ENCODE measurements at places on chromosomes 2 and 18.

GRCh38 chr18:58310517-58310916 is 266.5 kb downstream of the NEDD4L start:
- DNase-seq = no peak

DNA sequence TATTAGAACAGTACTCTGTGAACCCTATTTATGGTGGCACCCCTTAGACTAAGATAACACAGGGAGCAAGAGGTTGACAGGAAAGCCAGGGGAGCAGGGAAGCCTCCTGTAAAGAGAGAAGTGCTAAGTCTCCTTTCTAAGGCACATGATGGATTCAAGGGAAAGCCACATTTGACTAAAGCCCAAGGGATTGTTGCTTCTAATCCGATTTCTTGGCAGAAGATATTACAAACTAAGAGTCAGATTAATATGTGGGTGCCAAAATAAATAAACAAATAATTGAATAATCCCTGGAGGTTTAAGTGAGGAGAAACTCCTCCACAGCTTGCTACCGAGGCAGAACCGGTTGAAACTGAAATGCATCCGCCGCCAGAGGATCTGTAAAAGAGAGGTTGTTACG is 333.2 kb downstream of the SOX11 start:
- DNase-seq = no peak

DNA sequence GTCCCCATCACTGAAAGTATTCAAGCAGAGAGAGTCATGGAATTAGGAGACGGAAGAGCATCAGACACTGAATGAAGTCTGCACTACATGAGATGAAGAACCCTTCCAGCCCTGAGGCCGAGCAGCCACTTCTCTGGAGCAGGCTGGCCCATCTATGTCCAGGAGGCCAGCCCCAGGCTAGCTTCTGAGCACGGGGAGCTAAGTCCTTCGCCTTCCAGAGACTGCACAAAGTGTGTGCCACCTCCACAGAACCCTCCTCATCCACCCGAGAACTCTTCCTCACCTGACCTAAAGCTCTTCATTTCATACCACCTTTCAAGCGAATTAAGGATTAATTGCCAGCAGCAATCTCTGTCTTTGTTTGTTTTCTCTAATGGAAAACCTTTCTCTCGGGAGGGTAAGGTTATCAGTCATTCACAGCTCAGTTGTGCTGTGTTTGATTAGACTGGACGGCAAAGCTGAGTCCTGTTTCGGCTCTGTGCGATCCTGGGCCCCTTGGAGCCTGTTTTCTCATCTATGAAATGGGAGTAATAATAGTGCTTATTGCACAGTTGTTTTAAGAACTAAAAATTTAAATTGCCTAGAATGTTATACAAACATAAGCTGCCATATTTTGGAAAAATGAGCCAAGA is 38.0 kb downstream of the SCTR start:
- no peak for DNase-seq

- no peak for DNase-seq
Observed at GRCh38 chr2:203453858-203454451, 81.1 kb downstream of the RAPH1 start.

GRCh38 chr18:35141567-35142274 is 99.1 kb upstream of the ZNF397 start:
- no peak for DNase-seq

DNA sequence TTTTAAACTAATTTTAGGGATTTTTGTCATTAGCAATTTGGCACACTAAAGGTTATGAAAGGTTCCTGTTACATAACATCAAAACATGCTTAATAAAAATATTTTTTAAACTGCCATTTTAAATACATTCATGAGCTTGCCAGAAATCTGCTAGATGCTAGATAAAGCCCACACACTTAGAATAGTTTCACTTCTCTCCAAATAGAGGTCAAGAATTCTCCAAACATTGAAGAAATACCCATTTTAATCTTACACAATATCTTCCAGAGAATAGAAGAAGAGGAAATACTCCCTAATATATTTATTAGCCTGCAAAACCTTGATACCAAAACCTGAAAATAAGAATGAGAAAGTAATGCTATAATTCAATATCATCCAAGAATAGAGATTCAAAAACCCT is 247.5 kb downstream of the PTH2R start:
- no peak for DNase-seq

GRCh38 chr18:12766986-12767433 is 64.2 kb downstream of the PSMG2 start:
- DNase-seq = no peak

GRCh38 chr2:167602122-167602521 is 645.3 kb downstream of the STK39 start:
- DNase-seq = no peak

All from stimulated activated CD8-positive, alpha-beta memory T cell treated with anti-CD3 and anti-CD28 coated beads, Interleukin-15, amount 100 ng/mL, for 4 hours (primary cell).